ENCODE measurements at places on chromosomes 1 and 21. TPM values are rescaled to one million over a fixed set of nuclear protein-coding genes. Genes with fewer than 3 reads are reported as not detected.

Gene FCGR1A
- not detected for total RNA-seq

Gene IVL
- 0.33 TPM for total RNA-seq

Gene PGLYRP3
- not detected for total RNA-seq

Gene NR5A2
- not detected for total RNA-seq

Gene PAQR7
- 4.4 TPM for total RNA-seq

Gene ANGPTL1
- not detected for total RNA-seq

Gene AKR1A1
- 108 TPM for total RNA-seq

Gene HSD3B1
- total RNA-seq, result not detected

DNA sequence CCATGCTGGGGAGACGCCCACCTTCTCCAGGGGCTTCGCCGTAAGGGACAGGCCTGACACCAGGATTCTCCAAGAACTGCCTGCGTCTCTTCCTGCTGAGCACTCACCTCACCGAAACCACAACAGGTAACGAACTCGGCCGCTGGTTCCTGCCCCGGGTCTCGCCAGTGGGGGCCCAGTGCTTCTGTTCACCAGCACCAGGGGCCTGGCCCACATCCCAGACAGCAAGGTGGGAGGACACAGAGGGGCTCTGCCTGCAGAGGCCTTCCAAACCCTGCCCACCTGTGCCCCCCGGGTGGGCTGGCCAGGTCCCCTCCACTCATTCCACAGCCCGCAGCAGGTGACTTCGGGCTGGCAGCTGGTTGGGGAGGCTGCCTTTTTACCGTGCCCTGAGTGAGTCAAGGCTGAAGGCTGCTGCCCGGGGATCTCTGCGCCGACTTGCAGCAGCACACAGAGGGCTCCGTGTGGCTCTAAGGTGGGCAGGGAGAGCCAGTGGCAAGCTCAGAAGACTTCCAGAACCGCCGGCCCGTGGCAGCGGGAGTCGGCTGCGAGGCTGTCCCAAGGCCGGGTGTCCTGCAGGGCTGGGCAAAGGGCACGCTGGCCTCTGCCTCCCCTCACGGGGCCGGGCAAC is 14.7 kb upstream of the COL18A1 start:
- no peak overlapping the region for H3K27ac ChIP-seq
- DNase-seq, result no peak
- H3K27me3 ChIP-seq, result peaks cover 39% of the 10 kb centered on the region
- H3K4me3 ChIP-seq, result no peak overlapping the region
- no peaks in the 10 kb centered on the region for H3K36me3 ChIP-seq

DNA sequence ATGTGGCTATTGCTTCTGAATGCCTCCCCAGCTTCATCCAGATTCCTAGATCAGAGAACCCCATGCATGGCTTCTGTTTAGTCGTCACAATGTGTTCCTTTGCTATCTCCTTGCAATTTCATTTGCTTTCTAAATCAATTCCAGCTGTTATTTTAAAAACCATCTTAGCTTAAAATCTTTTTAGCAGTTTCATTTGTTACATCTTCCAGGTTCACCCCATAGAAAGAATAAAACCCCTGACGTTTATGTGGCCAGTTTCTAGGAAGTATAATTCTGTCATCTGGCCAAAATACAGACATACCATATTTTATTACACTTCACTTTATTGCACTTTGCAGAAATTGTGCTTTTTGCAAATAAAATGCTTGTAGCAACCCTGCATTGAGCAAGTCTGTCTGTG is 278.4 kb downstream of the PTPRC start:
- H3K4me3 ChIP-seq, result no peak overlapping the region
- H3K4me1 ChIP-seq, result peaks cover 61% of the 10 kb centered on the region
- DNase-seq, result no peak
- no peaks in the 10 kb centered on the region for H3K27me3 ChIP-seq

DNA sequence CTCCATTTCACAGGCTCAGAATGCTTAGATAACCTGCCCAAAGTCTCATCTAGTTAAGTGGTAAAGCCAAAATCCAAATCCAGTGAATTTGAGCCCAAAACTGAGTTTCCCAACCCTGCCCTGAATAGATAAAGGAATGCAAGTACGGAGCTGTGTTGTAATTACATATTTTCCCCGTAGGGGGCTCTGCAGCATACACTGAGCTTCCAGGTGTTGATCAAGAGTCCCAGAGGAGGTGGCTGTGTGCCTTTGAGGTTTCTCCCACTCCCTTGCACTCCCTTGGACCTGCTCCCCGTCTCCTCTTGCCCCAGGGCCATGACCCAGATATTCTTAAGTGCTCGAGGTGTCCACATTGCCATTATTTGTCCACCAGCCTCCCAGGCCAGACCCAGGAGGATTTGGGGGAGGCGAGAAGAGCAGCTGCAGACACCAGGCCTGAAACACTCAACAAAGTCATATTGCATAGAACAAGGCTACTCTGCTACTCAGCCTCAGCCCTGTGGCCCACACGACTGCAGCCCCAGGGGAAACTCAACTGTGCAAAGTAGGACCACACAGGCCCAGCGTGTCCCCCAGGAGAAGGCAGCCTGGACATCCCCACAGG is 18.4 kb upstream of the LY9 start:
- DNase-seq, result peak; percentile 71
- no peaks in the 10 kb centered on the region for H3K4me1 ChIP-seq
- no peaks in the 10 kb centered on the region for H3K27me3 ChIP-seq
- no peak overlapping the region for H3K27ac ChIP-seq
- no peak overlapping the region for H3K4me3 ChIP-seq
- H3K36me3 ChIP-seq, result no peaks in the 10 kb centered on the region

DNA sequence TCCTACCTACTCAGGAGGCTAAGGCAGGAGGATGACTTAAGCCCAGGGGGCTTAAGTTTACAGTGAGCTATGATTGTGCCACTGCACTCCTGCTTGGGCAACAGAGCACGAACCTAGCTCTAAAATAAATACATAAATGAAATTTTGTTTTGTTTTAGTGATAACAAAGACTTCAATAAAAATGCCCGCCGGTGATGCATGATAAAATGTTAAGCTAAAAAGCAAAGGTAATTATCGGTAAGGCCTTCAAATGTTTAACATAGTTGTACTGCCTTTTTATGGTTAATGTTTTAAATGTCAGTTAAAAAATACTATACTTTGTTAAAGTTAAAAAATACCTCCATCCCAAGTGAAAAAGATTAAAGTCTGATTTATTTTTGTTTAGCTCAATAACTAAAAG is 27.0 kb downstream of the KDM5B start:
- H3K36me3 ChIP-seq, result peaks cover 35% of the 10 kb centered on the region
- peaks cover 6% of the 10 kb centered on the region for H3K4me1 ChIP-seq
- no peaks in the 10 kb centered on the region for H3K27me3 ChIP-seq
- H3K27ac ChIP-seq, result no peak overlapping the region

GRCh38 chr21:21383126-21383525 is 384.9 kb downstream of the NCAM2 start:
- H3K4me3 ChIP-seq, result no peak overlapping the region
- no peaks in the 10 kb centered on the region for H3K36me3 ChIP-seq
- peak overlapping the region; percentile 46 for H3K27ac ChIP-seq
- peak; percentile 15 for DNase-seq
- no peaks in the 10 kb centered on the region for H3K4me1 ChIP-seq
- no peaks in the 10 kb centered on the region for H3K27me3 ChIP-seq

- H3K4me1 ChIP-seq, result peaks cover 44% of the 10 kb centered on the region
- no peaks in the 10 kb centered on the region for H3K36me3 ChIP-seq
- H3K27me3 ChIP-seq, result no peaks in the 10 kb centered on the region
- DNase-seq, result peak; percentile 97
- H3K27ac ChIP-seq, result peak overlapping the region; percentile 89
These were observed 25.1 kb downstream of the C1orf116 start for GRCh38 chr1:207007352-207008033.

GRCh38 chr1:30912913-30913652 is 4.5 kb upstream of the SDC3 start:
- no peak overlapping the region for H3K4me3 ChIP-seq
- H3K36me3 ChIP-seq, result peaks cover 8% of the 10 kb centered on the region
- DNase-seq, result no peak

- H3K4me3 ChIP-seq, result no peak overlapping the region
- H3K36me3 ChIP-seq, result no peaks in the 10 kb centered on the region
- DNase-seq, result peak; percentile 70
- peaks cover 67% of the 10 kb centered on the region for H3K27me3 ChIP-seq
- peaks cover 6% of the 10 kb centered on the region for H3K4me1 ChIP-seq
These were observed 77.4 kb downstream of the S1PR1 start for GRCh38 chr1:101314244-101314643.

DNA sequence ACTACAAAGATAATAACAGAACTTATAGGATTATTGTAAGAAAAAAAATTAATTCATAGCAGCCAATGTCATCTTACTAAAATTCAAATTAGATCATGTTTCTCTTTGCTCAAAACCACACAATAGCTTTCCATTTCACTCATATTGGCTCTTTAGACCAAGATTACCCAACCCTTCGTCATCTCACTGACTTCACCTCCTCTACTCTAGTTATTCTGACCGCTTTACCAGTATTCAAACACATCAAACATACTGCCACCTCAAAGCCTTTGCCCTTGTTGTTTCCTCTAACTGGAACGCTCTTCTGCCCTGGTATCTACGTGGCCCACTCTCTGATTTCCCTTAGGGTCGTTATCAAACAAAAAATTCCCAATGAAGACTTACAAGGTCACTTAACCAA is 1.7 kb downstream of the ANGPTL3 start:
- no peaks in the 10 kb centered on the region for H3K27me3 ChIP-seq
- DNase-seq, result no peak
- H3K4me1 ChIP-seq, result no peaks in the 10 kb centered on the region
- H3K27ac ChIP-seq, result peak overlapping the region; percentile 63

DNA sequence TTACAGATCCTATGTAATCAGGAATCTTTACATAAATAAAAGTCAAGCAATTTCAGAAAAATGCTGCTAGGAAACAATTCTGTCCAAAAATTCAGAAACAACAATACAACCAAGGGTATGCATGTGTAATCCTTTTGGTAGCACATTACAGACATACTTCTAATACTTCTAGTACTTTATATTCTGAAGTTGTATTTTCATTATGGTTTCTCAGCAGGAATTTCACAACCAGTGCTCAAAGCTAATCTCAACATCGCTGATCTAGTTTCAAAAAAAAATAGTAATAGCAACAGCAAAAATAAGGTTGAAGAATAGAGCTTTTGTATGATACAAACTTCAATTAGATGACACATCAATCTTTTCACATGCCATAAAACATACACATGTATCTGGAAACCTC is 545.2 kb downstream of the LTN1 start:
- H3K36me3 ChIP-seq, result no peaks in the 10 kb centered on the region
- H3K27ac ChIP-seq, result no peak overlapping the region
- DNase-seq, result no peak
- H3K4me3 ChIP-seq, result no peak overlapping the region
- peaks cover 13% of the 10 kb centered on the region for H3K4me1 ChIP-seq

- DNase-seq, result no peak
- H3K27ac ChIP-seq, result no peak overlapping the region
- no peak overlapping the region for H3K4me3 ChIP-seq
- peaks cover 51% of the 10 kb centered on the region for H3K27me3 ChIP-seq
These were observed 9.1 kb upstream of the CHIT1 start for GRCh38 chr1:203238535-203238934.

GRCh38 chr1:25774206-25774803 is 25.7 kb upstream of the SELENON start:
- no peak overlapping the region for H3K4me3 ChIP-seq
- H3K27ac ChIP-seq, result no peak overlapping the region
- H3K27me3 ChIP-seq, result no peaks in the 10 kb centered on the region
- peaks cover 6% of the 10 kb centered on the region for H3K4me1 ChIP-seq
- no peaks in the 10 kb centered on the region for H3K36me3 ChIP-seq

Measured in MCF 10A (cell line).